ENCODE measurements at places on chromosomes 7 and 10. TPM values are rescaled to one million over a fixed set of nuclear protein-coding genes. Genes with fewer than 3 reads are reported as not detected.

The PNLIPRP2 gene
- total RNA-seq, result not detected

The DKK1 gene
- total RNA-seq, result 101 TPM

The HMX2 gene
- total RNA-seq, result not detected

The INSIG1 gene
- 203 TPM for total RNA-seq

The PRKRIP1 gene
- 16.4 TPM for total RNA-seq

The PWWP2B gene
- total RNA-seq, result 12.0 TPM

The CYCS gene
- 38.5 TPM for total RNA-seq

The OPALIN gene
- not detected for total RNA-seq

The C7orf57 gene
- under 0.01 TPM for total RNA-seq

The LIPM gene
- not detected for total RNA-seq

The ITIH5 gene
- total RNA-seq, result under 0.01 TPM

The CREB3L2 gene
- 41.1 TPM for total RNA-seq

The FRAT1 gene
- 1.8 TPM for total RNA-seq

The SCD gene
- 200 TPM for total RNA-seq

The UCN3 gene
- not detected for total RNA-seq

The NEUROD6 gene
- not detected for total RNA-seq

The PNLIPRP3 gene
- not detected for total RNA-seq

The ANKRD30A gene
- not detected for total RNA-seq

The GSTK1 gene
- total RNA-seq, result 62.4 TPM

The ZNF775 gene
- total RNA-seq, result 4.2 TPM

The ABCB1 gene
- 2.4 TPM for total RNA-seq

The GARIN1A gene
- total RNA-seq, result 0.88 TPM

The BLNK gene
- total RNA-seq, result not detected

The PHKG1 gene
- 0.86 TPM for total RNA-seq

The MYH16 gene
- 0.43 TPM for total RNA-seq

The H2BK1 gene
- not detected for total RNA-seq

The GOT1 gene
- 123 TPM for total RNA-seq

The PDE6C gene
- total RNA-seq, result not detected

The OLAH gene
- total RNA-seq, result not detected

The C10orf143 gene
- 0.29 TPM for total RNA-seq

The TMEM139 gene
- not detected for total RNA-seq

The CHPF2 gene
- total RNA-seq, result 125 TPM

The NXPH1 gene
- total RNA-seq, result not detected

The ASL gene
- 67.3 TPM for total RNA-seq

The EN2 gene
- not detected for total RNA-seq

The CUBN gene
- 3.7 TPM for total RNA-seq

The SPAM1 gene
- not detected for total RNA-seq

The SPDYE1 gene
- total RNA-seq, result not detected

The PRSS37 gene
- total RNA-seq, result not detected

The FRMPD2 gene
- not detected for total RNA-seq

The SHH gene
- not detected for total RNA-seq

The OR6V1 gene
- total RNA-seq, result not detected

The DMTF1 gene
- 88.5 TPM for total RNA-seq

The TMEM236 gene
- total RNA-seq, result under 0.01 TPM

The ADRA2A gene
- not detected for total RNA-seq

The SLC25A28 gene
- 16.4 TPM for total RNA-seq

The FFAR4 gene
- not detected for total RNA-seq

The AMPH gene
- total RNA-seq, result 0.22 TPM

The SMO gene
- 4.2 TPM for total RNA-seq

The MET gene
- total RNA-seq, result 51.0 TPM

The DGKI gene
- total RNA-seq, result 10.0 TPM

The LRRN3 gene
- total RNA-seq, result 3.7 TPM

The HYAL4 gene
- 1.3 TPM for total RNA-seq

The RPEL1 gene
- not detected for total RNA-seq

The TUBB8 gene
- not detected for total RNA-seq

The CUX1 gene
- total RNA-seq, result 44.7 TPM

Measured in placental pericyte (primary cell).